ENCODE measurements at places on chromosomes 6 and 20. TPM values are rescaled to one million over a fixed set of nuclear protein-coding genes. Genes with fewer than 3 reads are reported as not detected.

The CTAGE9 gene
- not detected for total RNA-seq

GRCh38 chr20:63765902-63766301 lies 26.3 kb downstream of the SLC2A4RG start:
- no peak for DNase-seq

- DNase-seq = no peak
Observed at GRCh38 chr6:169362501-169363121, 109.0 kb upstream of the THBS2 start.

The ABT1 gene
- total RNA-seq = 7.3 TPM

The LY6G6D gene
- total RNA-seq = not detected

DNA sequence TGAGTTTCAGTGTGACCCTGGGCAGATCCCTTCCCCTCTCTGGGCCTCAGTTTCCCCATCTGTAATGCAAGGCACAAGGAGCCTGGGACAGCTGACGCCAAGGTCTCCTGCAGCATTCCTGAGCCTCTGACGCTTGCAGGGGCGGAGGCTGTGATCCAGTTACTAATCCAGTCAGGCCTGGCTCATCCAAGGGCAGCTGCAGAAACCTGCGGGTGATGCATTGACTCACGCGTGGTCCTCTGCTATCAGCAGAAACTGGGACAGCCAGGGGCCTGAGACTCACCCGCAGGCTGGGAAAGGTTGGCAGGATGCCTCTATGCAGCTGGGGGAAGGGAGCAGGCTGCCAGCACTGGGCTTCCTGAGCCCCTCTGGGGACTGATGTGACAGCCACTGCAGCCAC lies 65.0 kb upstream of the SIRPA start:
- DNase-seq = no peak

- DNase-seq = no peak
Observed at GRCh38 chr20:13449868-13450434, 188.8 kb downstream of the TASP1 start.

- DNase-seq = no peak
Observed at GRCh38 chr6:151681433-151682059, 125.9 kb upstream of the ESR1 start.

- no peak for DNase-seq
Observed at GRCh38 chr20:19887556-19888268, 129.4 kb upstream of the NAA20 start.

The OR2H2 gene
- total RNA-seq = not detected

- no peak for DNase-seq
Observed at GRCh38 chr6:34922177-34922663, 33.2 kb downstream of the ANKS1A start.

DNA sequence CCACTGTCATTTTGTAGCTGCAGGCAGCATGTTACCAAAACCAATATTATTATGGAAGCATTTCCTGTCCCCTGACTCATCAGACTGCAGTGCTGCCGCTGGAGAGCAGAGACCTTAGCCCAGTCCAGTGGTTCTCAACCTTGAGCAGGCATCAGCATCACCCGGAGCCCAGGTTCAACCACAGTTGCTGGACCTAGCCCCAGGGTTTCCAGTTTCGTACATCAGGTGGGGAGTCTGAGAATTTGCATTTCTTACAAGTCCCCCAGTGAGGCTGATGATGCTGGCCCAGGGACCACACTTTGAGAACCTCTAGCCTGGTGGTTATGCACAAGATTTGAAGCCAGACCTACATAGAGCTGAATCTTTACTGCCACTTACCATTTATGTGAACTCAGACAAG lies 47.3 kb downstream of the LY86 start:
- DNase-seq = no peak

The ADGB gene
- total RNA-seq = not detected

GRCh38 chr20:47296950-47297349 lies 59.5 kb downstream of the ZMYND8 start:
- no peak for DNase-seq

DNA sequence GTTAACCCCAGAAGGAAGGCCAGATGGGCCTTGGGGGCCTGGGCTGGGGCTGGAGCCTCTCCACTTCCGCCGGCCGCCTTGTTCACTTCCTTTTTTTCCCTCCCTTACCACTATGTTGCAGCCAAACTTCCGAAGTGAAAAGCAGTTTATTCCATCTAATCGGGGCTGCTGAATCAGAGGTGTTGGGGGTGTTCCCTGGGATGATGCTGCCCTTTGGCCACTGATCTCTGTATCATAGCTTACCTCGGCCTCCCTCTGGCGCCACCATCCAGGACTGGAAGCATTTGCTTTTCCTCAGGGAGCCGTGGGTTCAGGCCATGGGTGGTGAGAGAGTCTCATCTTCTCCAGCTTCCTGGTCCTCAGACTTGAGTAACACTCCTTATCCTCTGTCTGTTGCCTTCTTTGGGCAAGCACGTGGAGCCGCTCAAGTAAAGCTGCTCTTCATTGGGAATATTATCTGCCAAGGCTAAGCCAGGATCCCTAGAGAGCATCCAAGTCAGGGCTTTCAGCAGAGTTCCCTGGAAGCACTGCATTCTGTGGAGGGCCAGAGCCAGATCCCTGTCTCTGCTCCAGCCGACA lies 39.6 kb downstream of the SLX4IP start:
- no peak for DNase-seq

The RNF114 gene
- total RNA-seq = 42.6 TPM

- DNase-seq = no peak
Observed at GRCh38 chr6:80003826-80004172, 650 bp upstream of the TTK start.

The RSPH9 gene
- not detected for total RNA-seq

- DNase-seq = no peak
Observed at GRCh38 chr6:57279013-57279412, 38.4 kb upstream of the PRIM2 start.

DNA sequence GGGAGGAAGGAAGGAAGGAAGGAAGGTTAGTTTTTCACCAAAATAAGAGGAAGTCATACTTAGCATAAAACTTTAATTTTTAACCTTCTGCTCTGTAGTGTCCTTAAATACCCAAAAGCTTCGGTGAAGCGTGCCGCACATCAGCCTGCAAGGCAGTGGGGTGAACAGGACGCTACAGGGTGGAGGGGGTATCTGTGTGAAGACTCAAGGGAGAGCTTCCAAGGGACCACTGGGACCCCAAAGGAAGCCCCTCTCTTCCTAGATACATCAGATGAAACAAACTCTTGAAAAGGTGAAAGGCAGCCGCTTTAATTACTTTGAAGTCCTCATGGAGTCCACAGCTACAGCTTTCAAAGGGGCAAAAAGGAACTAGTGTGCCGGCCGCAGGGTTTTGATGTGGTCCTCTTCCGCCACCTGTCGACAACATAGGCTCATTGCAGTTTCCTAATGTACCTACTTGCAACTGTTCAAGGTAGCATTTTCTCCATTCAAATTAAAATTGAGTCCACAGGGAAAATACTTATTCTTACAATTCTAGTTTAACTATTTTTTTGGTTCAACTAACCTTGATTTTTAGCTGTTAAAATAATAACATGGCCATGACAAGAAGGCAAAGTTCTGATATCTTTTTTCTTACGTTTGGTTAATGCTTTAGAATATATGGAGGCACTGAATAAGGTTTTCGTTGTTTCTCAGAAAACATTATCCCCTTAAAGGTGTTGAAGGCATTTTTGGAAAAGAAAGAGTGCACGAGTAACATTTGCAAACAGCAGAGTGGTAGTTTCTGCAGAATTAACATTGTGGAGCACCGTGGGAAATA lies 135.0 kb upstream of the RIPOR2 start:
- peak; percentile 73 for DNase-seq
